Dorsolateral prefrontal cortex (tissue), 122 donors: ENCODE measurements at places on chromosomes 6 and 20. TPM values are rescaled to one million over a fixed set of nuclear protein-coding genes. Genes with fewer than 3 reads are reported as not detected.
A peak's percentile ranks its signal among the peaks of the same experiment; 100 is the strongest.

PPP1R16B gene
- total RNA-seq = 140 TPM

DNA sequence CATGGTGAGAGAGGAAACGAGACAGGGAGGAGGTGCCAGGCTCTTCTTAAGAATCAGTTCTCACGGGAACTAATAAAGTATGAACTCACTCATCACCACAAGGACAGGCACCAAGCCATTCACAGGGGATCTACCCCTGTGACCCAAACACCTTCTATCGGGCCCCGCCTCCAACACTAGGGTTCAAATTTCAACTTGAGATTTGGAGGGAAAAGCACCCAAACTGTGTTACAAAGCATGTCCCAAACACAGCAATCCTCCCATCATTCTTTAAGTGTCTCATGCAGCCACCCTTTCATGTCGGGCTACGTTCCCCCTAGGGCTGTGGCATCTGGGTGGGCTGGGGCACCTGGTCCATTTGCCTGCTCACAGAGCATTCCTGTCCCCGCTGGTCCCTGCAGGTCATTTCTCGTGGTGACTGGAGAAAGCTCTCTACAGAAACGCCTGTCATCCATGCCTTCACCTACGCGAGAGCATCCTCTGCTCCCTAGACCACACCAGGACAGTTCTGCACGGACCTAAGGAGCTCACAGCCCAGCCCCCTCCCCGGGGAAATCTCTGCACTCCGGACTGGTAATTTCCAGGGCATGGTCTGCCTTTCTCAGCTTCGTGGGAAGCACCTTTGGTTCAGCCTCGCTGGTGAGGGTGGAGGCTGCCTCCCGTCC lies 79.6 kb downstream of the TTLL2 start:
- DNase-seq = no peak

DNA sequence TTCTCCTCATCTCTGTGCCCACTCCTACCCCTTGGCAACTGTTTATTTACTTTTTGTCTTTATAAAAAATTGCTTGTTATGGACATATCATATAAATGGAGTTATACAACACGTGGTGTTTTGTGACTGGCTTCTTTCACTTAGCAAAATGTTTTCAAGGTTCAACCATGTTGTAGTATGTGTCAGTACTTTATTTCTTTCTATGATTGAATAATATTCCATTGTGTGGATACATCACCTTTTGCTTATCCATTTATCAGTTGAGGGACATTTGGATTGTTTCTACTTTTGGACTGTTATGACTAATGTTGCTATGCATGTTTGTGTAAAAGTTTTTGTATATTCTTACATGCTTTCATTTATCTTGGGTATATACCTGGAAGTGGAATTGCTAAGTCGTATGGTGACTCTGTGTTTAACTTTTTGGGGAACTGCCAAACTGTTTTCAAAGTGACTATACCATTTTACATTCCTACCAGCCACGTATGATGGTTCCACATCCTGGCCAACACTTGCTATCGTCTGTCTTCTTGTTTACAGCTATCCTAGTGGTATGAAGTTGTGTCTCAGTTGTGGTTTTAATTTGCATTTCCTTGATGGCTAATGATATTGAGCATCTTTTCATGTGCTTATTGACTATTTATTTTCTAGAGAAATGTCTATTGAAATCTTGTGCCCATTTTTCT lies 84.4 kb downstream of the SLX4IP start:
- DNase-seq = no peak

GRCh38 chr6:158688860-158689259 lies 39.0 kb downstream of the SYTL3 start:
- DNase-seq = no peak

- DNase-seq = no peak
Measured at GRCh38 chr20:24911461-24911860, 37.6 kb upstream of the CST7 start.

DNA sequence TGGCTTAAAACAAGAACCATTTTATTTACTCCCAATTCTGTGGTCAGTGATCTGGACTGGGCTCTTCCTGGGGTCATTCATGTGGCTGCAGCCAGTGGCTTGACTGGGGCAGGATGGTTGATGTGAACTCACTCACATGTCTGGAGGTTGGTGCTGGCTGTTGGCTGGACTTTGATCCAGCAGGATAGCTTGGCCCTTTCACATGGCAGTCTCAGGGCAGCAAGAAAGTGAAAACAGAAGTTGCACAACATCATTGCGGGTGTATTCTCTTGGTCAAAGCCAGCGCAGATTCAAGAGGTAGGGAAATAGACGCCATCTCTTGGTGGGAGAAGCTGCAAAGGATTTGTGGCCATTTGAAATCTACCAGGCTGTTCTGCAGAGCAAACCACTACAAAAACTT lies 77.2 kb downstream of the MDGA1 start:
- DNase-seq = no peak

DNA sequence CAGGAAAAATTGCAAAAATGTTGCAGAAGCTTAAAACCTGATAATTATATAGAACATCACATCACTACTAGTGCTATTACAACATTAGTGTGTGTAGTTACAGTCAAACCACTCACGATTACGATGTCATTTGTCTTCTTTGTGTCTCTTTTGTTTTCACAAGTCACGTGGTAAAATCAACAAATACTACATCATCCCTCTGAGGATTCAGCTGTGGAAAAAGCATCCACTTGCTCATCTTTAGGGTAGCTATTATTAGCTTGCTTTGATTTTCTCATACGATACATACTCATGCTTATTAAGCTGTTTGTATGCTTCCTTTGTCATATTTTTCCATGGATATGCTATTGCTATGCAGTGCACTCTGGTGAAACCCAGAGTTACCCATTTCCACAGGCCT lies 22.2 kb upstream of the ATXN1 start:
- no peak for DNase-seq

DNA sequence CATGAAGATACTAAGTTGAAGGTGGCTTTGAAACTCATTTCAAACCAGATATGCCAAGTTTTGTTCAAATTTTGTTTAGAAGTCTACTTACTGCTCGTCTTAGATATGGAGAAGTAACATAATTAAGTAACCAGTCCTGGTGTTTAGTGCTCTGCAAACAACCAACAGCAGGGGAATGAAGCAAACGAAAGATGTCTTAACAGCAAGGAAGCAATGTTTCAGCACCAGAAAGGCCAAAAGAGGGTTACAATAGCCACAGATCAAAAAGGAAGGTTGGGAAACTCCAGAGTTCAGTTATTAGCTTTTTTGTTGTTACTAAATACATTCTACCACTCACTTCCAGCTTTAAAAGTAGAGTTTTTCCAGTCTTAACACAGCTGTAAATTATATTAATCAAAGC lies 45.1 kb downstream of the LHFPL5 start:
- DNase-seq = no peak

GRCh38 chr6:82589509-82590206 lies 226.0 kb downstream of the TPBG start:
- DNase-seq = no peak

GLP1R gene
- total RNA-seq = 0.40 TPM

DNA sequence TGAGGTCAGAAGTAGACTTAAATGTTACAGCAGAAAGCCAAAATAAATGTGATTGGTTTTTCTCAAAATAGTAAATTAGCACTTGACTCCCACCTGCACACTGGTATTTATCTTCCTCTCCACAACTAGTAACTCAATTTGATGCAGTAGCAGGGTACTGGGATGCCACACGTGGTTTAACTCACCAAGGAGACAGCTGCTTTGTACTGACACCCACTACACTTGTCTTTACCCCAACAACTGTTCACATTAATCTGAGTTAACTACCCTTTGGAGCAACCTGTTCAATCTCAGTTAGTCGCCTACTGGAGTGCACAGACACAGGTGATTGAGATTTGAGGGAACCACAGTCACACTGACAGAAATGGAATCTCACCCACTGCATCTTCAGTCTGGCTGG lies 242.1 kb downstream of the PRKN start:
- no peak for DNase-seq

VTA1 gene
- 33.9 TPM for total RNA-seq

GRCh38 chr6:35719830-35720733 lies 16.8 kb upstream of the ARMC12 start:
- peak; percentile 51 for DNase-seq

- no peak for DNase-seq
Measured at GRCh38 chr20:62711703-62712101, 3.1 kb downstream of the NTSR1 start.

GRCh38 chr6:158142789-158143188 lies 25.3 kb downstream of the SERAC1 start:
- DNase-seq = no peak

GRCh38 chr6:133241086-133241900 lies at the start of gene EYA4:
EYA4 (plus strand) TSS chr6:133241357; CDS start chr6:133274781, 33,424 bp downstream.
- peak; percentile 14 for DNase-seq

- no peak for DNase-seq
Measured at GRCh38 chr20:1896484-1897258, 1.5 kb downstream of the SIRPA start.

GRCh38 chr20:50428097-50428828 lies 81.9 kb upstream of the PTPN1 start:
- no peak for DNase-seq

GRCh38 chr6:25025919-25026301 lies 90.2 kb upstream of the RIPOR2 start:
- DNase-seq = no peak

GRCh38 chr20:17752459-17752858 lies 52.7 kb downstream of the BANF2 start:
- no peak for DNase-seq

FRMD1 gene
- not detected for total RNA-seq

TNFRSF21 gene
- total RNA-seq = 58.6 TPM

DNA sequence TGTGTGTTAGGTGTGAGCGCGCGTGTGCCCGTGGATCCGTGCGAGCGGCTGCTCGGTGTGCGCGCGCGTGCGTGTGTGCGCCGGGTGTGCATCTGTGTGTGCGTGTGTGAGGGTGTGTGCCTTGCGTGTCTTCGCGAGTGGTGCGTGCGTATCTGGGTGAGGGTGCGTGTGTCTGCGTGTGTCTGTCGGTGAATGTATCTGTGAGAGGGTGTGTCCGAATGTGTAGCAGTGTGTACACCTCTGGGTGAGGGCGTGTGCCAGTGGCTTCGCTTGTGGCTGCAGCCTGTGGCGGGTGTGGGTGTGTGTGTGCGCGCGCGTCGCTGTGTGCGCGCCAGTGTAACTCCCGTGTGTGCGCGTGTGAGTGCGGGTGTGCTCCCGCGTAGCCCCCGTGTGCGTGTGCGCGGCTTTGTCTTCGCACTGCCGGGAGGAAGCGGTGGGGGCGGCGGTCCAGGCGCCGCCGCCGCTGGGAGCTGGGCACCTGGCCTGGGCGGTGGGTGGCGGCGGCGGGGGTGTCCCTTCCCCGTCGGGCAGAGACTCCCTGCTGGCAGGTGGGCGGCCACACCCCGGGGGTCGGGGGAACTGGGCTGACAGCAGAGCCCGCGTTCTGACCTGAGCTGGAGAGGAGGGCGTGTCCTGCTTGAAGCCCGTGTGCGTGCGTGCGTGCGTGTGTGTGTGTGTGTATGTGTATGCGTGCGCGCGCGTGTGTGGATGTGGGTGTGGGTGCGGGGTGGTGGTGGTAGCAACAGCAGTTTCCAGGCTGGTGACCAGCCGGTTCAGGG lies 61.3 kb upstream of the EPB41L1 start:
- peak; percentile 32 for DNase-seq

DNA sequence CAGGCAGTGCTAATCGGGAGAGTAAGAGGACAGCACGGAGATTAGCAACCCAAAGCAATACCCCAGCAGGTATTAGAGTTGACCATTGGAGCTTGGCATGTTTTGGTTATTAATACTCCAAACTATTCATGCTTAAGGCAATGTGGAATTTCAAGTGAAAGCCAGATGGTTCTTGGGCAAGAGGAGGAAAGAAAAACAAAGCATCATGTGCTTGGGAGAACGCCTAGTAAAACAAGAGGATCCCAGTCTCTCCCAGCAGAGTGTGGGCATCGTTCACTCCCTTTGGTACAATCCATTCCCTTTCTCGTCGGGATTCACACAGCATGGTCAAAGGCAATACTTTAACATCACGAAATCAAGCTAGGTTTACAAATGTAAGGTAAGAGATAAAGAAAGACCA lies 349.8 kb downstream of the PRKN start:
- DNase-seq = no peak

LGSN gene
- not detected for total RNA-seq

DNA sequence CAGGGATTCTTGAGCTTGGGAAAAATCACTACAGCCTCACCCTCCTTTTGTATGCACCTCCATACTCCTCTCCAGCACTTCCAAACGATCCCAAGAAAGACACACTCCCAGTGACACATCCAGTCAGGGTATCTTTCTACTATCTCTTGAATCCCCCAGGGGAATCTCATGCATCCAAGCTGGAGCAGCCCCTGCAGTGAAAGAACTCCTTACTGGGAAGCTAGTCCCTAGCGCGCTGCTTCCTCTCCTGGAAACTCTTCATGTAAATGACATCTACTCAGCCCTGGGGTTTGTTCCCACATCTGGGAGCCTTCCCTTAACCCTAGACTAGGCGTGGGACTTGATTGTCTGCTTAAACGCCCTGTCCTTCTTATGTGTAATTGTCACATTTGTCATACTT lies 329.1 kb upstream of the QKI start:
- no peak for DNase-seq

HLA-DQB2 gene
- 5.5 TPM for total RNA-seq

GRCh38 chr6:170405311-170405975 lies 98.9 kb downstream of the FAM120B start:
- no peak for DNase-seq

- no peak for DNase-seq
Measured at GRCh38 chr6:149935246-149935645, 6.6 kb upstream of the ULBP2 start.

DNA sequence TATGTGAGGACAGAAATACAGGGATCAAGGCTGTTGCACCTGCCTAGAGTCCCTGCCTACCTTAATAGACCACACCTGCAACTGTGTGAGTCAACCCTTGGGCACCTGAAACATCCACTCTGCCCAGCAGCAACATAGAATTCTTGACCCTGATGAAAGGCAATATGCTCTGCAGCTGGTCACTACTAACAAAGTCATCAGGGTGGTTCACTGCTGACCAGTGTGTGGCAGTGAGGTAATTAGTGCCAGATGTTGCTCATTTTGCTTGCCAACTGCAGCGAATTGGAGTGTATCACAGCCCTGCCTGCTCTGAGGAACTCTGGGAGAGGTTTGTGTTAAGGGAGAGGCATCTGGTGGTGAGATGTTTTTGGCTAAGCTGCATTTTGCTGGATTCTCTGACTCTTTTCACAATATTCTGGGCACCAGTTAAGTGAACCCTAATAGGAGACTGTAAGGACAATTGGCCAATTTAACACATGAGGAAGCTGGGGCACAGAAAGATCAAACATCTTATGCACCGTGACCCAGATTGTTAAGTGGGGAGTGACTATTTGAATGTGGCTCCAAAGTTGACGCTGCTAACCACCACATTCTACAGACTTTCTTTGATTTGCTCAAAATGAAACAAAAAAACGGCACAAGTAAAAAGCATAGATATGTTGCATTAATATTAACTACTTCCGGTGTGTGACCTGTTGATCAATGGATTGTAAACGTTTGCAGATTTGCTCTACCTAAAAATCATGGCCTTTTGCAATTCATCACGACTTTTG lies 61.9 kb upstream of the OPRM1 start:
- DNase-seq = no peak

GSTA2 gene
- not detected for total RNA-seq
